ENCODE measurements at places on chromosomes 3 and 15.

DNA sequence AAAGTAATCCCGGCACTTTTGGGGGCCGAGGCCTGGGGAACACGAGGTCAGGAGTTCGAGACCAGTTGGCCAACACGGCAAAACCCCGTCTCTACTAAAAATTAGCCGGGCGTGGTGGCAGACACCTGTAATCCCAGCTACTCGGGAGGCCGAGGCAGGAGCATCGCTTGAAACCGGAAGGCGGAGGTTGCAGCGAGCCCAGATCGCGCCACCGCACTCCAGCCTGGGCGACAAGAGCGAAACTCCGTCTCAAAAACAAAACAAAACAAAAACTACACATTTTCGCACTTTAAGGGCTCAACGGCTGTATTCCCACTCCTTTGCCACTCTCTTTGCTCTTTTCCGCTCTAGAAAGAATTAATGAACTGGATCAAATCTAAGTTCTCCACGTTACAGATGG lies 763 bp upstream of the TRNT1 start:
- DNase-seq, result no peak

DNA sequence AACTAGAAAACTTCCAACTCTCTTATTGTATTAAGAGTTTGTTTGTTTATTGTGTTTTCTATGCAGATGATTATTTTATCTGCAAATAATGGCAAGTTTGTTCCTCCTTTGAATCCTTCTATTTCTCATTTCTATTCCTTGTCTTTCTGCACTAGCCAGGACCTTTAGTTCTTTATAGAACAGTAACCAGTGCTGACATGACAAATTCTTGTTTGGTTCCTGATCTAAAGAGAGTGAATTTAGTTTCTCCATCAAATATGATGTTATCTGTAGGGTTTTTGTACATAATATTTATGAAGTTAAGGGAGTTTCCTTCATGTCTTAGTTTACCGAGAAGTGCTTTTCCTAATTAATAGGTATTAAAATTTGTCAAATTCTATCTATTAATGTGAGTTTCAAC lies 100.8 kb upstream of the STRIT1 start:
- DNase-seq, result no peak

- no peak for DNase-seq
Observed at GRCh38 chr3:46406788-46407611, at the start of the genes CCR5AS and CCRL2. Gene CCR5AS (minus strand): TSS chr3:46407066. Gene CCRL2 (plus strand): TSS chr3:46407259. CDS start chr3:46408080, 821 bp downstream.

- no peak for DNase-seq
Observed at GRCh38 chr15:33068511-33068990, 126.0 kb downstream of the FMN1 start.

GRCh38 chr3:135040321-135041240 lies 245.5 kb downstream of the EPHB1 start:
- no peak for DNase-seq

All from OCI-LY7 (cell line).